Right atrium auricular region (tissue), 2 donors: ENCODE measurements at places on chromosomes 13 and 19.

- no peaks in the 10 kb centered on the region for H3K36me3 ChIP-seq
- no peaks in the 10 kb centered on the region for H3K27me3 ChIP-seq
- peak; percentile 54 for DNase-seq
- peak overlapping the region; percentile 13 for H3K27ac ChIP-seq
- H3K4me3 ChIP-seq, result no peak overlapping the region
Measured at GRCh38 chr13:95485045-95485517, 67.4 kb upstream of the CLDN10 start.

- no peak for DNase-seq
- peak overlapping the region; percentile 27 for H3K4me3 ChIP-seq
- H3K4me1 ChIP-seq, result peaks cover 40% of the 10 kb centered on the region
Measured at GRCh38 chr13:98171900-98172589, 5.0 kb downstream of the RNF113B start.

GRCh38 chr13:34767778-34768177 is 174.3 kb upstream of the NBEA start:
- no peak for DNase-seq
- H3K4me1 ChIP-seq, result no peaks in the 10 kb centered on the region
- no peak overlapping the region for H3K4me3 ChIP-seq

DNA sequence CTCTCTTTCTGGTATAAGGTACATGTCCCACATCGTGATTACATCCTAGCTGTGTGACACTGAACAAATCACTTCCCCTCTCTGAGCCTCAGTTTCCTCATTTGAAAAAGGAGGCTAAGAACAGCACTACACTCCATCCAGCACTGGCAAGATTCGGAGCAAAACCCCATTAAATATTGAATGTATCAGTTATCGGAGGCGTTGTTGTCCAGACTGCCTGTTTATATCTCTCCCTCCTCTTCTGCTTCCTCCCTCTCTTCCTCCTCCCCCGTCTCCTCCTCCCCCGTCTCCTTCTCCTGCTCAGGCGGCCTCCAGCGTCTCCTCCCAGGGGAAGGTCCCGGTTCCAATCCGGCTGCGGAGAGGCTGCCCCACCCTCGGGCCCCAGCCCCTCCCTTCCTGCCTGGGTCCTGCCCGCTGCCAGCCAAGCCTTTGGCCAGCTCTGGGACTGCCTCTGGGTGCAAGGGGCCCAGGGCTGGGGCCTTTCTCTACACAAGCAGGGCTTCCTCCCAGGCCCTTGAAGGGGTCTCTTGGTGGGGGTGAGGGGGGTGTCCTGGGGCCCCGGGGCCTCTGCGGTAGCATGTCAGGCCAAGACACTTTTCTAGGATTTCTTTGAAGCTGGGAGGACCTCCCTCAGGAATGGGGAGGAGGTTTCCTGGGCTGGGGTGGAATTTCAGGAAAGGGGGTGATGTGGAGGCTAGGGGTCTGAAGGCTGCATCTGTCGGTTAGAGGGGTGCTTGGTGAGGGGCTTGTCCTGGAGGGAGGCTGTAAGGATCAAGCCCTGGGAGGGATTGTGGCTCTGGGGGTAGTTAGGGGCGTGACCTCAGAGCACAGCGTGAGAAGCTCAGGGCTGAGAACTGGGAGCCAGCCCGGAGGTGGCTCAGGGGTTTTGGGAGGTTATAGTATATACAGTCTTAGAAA is 1.9 kb downstream of the RRAS start:
- H3K4me3 ChIP-seq, result peak overlapping the region; percentile 96
- peak; percentile 92 for DNase-seq
- H3K36me3 ChIP-seq, result peaks cover 11% of the 10 kb centered on the region
- H3K4me1 ChIP-seq, result no peaks in the 10 kb centered on the region

GRCh38 chr13:55159765-55160164 is 1981.0 kb upstream of the PRR20A start:
- H3K4me1 ChIP-seq, result no peaks in the 10 kb centered on the region
- DNase-seq, result no peak
- H3K27ac ChIP-seq, result no peak overlapping the region

DNA sequence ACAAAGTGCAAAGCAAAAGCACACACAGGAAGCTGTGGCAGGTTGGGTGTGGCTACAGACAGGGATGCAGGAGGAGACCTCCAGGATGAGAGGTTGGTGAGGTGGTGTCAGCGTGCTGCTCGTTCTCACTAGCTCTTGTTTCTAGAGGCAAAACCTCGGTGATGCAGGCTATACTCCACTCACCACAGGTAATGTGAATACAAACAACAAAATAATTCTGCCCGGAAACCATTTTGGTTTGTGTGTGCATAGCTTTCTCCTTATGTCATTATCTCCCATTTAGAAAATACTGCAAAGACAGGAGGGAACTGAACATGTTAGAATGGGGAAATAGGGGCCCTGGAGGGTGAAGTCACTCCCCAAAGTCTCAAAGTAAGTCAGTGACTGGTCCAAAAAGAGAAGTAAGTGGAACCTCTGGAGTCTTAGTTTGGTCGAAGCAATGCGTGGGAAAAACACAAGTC is 9.4 kb downstream of the LCP1 start:
- H3K4me1 ChIP-seq, result no peaks in the 10 kb centered on the region
- H3K36me3 ChIP-seq, result no peaks in the 10 kb centered on the region
- H3K4me3 ChIP-seq, result no peak overlapping the region
- no peak overlapping the region for H3K27ac ChIP-seq

- H3K27ac ChIP-seq, result no peak overlapping the region
- no peak overlapping the region for H3K4me3 ChIP-seq
- no peaks in the 10 kb centered on the region for H3K27me3 ChIP-seq
- H3K4me1 ChIP-seq, result no peaks in the 10 kb centered on the region
Measured at GRCh38 chr19:22438011-22438410, 15.9 kb upstream of the ZNF98 start.

GRCh38 chr19:17109300-17109699 is 33.7 kb downstream of the MYO9B start:
- no peak for DNase-seq
- H3K4me3 ChIP-seq, result no peak overlapping the region
- H3K4me1 ChIP-seq, result no peaks in the 10 kb centered on the region
- peak overlapping the region; percentile 79 for H3K27ac ChIP-seq
- no peaks in the 10 kb centered on the region for H3K27me3 ChIP-seq

GRCh38 chr13:60148918-60149317 is 14.8 kb downstream of the DIAPH3 start:
- no peak overlapping the region for H3K4me3 ChIP-seq
- DNase-seq, result no peak
- H3K36me3 ChIP-seq, result no peaks in the 10 kb centered on the region
